ENCODE measurements at places on chromosomes 2 and 18.

DNA sequence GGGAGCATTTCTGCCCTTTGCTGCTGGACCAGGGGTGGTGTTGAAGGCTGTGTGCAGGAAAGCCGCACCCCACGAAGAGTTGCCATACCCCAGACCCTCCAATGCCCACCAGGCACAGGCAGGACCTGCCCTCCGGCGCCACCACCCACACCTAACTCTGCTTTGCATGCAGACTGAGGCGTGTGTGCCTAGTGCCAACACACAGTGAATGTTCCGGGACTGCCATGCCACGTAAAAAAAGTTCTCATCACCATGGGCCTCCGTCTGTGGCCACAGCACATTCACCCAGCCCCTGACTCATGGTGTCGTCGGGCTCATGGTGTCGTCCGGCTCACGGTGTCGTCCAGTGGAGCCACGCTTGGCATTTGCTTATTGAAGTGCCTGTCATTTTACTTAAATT is 184.9 kb upstream of the RAB6C start:
- DNase-seq = no peak

GRCh38 chr2:65878011-65878340 is 445.6 kb upstream of the SPRED2 start:
- DNase-seq = no peak

GRCh38 chr2:206700156-206700555 is 18.0 kb downstream of the DYTN start:
- DNase-seq = no peak

DNA sequence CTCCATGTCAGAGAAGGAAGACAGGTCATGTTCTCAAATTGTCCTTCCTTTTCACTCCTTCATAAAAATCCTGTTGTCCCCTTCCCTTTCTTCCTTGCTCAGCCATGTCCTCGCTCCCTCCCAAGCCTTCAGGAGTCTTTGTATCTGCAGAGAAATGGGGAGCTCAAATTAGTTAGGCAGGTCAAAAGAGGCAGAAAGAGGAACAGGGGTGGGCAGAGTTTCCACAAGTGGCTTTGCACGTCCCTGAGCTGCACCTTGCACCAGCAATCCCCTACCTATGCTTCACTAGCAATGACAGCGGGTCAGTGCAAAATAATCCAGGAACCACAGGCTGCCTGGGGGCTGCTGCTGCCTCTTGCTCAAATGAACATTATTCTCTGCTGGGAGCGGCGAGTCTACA is 152.1 kb upstream of the ITGA6 start:
- DNase-seq = no peak

- DNase-seq = no peak
These were observed 11.4 kb upstream of the STEAP3 start for GRCh38 chr2:119212139-119212800.

DNA sequence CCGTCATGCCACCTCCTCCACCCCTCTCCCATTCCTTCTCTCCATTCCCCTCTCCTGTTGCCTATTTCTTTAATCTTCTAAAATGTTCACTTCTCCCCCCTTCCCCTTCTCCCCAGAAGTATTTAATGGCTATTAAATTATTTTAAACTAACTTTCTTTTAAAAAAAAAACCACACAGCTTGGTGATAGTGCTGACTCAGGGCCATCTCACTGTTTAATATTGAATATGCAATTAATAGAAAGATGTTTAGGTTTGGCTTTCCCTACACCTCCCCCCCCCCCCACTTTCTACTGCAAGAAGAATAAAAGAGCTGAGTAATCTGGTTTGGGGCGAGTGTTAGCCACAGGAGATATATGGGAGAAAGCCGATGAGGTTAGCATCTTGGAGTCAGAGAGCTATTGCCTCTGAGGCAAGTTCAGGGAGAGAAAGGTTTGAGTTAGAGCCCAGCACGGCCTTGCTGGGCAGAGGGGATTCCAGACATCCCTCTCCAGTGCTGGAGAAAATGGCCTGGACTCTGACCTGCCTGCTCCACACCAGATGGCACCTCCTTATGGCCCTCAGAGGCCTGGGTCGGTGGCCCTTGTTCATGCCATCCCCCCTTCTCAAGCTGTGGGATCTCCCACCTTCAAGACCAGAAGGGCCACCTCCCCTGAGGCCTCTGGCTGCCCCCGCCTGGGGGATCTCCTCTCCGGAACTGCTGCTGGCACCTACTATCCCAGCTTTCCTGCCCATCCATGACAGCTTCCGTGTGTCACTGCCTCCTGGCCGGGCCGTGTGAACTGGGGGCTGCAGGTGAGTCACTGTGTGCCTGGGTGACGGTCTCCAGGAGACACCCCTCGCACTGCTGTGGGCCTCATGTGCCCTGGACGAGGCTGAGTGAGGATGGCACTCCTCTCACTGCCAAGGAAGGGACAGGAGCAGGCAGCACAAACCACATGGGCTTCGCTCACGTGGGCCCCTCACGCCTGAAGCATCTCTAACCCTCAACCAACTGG is 246.9 kb downstream of the CELF4 start:
- no peak for DNase-seq

- DNase-seq = no peak
These were observed 1031.8 kb upstream of the ZEB2 start for GRCh38 chr2:145551686-145552085.

GRCh38 chr2:185583058-185583816 is 155.4 kb upstream of the FSIP2 start:
- DNase-seq = no peak

DNA sequence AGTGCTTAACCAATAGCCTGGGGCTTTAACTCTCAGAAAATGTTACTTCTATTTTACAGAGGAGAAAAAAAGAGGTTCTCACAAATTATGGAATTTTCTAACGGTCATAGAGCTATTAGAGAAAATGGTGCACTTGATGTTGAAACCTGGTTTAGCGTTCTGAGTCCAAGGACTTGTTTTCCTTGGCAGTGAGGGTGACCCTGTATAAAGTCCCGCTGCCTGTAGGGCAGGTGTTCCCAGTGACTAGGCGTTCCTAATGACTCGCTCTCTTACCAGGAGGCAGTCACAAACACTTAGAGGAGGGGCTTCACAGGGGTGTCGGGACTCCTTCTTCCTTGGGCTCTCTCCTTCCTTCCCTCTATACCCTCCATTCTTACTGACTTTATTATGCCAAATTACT is 175.8 kb downstream of the ACTR3 start:
- no peak for DNase-seq

GRCh38 chr2:205366336-205367060 is 315.8 kb upstream of the NRP2 start:
- no peak for DNase-seq

DNA sequence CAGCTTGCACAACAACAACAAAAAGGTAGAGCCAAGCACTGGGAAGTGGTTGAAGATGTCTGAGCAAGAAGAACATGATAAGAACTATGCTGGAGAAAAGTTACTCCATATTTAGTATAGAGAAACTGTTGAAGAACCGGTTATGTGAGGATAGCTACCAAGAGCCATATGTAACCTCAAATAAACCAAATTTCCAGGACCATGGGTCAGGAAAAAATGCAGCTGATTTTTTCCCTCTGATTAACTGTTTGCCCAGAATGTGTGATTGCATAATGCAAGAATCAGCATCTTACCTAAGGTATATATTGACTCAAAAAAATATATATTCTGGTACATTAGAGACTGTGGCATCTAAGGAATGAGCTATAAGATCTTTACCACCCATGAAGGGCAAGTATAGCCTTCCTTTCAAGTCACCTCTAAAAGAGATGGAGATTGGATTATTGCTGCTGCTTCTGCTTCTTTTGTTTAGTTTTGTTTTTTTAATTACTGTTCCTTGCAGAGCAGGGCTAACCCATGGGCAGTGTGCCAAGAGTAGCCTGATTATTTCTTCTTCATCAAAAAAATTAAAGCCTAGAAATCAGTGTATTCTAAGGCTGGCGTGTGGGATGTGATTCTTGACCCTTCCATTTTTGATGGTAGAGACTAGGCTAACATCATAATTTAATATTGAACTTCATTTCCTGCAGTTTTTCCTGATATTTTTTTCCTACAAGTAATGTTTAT is 76.9 kb upstream of the MAP3K20 start:
- no peak for DNase-seq

GRCh38 chr2:151765760-151766410 is 31.6 kb upstream of the NEB start:
- DNase-seq = no peak

GRCh38 chr2:134522496-134523455 is 196.0 kb downstream of the TMEM163 start:
- no peak for DNase-seq

GRCh38 chr2:205808486-205809121 is 126.3 kb downstream of the NRP2 start:
- DNase-seq = no peak

DNA sequence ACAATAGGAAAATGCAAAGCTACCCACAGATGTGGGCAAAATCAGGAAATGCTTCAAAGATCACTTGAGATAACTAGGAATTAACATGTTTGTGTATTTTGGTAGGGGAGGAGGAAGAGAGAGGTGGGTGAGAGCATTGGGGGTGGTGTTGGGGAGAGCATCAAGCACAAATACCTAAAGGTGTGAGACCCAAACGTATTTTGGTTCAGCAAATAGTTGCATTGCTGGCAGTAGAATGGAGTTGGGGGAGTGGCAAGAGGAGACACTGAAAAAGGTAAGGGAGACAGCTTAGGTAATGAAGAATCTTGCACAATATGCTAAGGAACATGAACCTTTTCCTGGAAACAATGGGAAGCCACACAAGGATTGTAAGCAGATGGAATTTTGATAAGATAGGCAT is 1.5 kb upstream of the PELI1 start:
- no peak for DNase-seq

DNA sequence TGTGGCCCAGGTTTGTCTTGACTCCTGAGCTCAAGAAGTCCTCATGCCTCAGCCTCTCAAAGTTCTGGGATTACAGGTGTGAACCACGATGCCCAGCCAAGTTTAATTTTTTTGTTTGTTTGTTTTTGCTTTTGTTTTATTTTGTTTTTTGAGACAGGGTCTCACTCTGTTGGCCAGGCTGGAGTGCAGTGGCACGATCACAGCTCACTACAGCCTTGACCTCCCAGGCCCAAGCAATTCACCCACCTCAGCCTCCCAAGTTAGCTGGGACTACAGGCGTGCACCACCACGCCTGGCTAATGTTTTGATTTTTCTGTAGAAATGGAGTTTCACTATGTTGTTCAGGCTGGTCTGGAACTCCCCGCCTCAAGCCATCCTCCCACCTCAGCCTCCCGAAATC is 29.4 kb upstream of the RAB1A start:
- no peak for DNase-seq

GRCh38 chr2:123958011-123958410 is 67.1 kb upstream of the CNTNAP5 start:
- DNase-seq = no peak

DNA sequence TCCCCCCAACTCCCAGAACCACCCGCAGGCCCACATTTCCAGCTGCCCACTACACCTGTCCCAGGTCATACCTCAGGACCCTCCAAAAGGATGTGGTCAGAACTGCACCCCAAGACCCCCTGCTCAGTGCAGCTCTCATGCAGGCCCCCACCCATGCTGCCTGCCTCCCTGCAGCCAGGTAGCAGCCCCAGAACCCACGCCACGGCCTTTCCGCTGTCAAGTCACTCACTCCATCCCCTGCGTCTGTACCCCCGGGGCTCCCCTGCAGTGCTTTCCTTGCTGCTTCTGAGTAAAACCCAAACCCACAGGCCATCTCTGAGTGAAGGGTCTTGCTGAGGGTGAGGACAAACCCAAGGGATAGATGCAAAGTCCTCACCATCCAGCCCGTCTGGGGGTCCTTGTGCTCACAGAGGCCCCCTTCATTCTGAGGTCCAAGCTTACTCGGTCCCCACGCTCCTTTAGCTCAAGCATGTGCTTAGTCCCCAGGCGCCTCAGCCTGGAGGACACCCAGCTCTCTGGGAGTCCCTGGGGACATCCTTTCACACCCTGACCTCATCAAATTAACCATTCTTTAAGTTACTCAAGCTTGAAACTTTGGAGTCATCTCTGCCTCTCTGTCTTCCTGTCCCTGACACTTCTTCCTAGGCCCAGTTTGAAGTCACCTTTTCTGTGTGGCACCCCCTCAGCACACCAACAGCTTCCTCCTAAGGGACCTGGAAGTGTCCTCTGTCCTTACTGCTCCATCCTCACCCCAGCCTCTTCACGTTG is 130.1 kb downstream of the SMAD7 start:
- DNase-seq = no peak

GRCh38 chr2:13558368-13558767 is 841.6 kb downstream of the TRIB2 start:
- no peak for DNase-seq

- no peak for DNase-seq
These were observed 20.3 kb downstream of the ITPRID2 start for GRCh38 chr2:181911830-181912229.

DNA sequence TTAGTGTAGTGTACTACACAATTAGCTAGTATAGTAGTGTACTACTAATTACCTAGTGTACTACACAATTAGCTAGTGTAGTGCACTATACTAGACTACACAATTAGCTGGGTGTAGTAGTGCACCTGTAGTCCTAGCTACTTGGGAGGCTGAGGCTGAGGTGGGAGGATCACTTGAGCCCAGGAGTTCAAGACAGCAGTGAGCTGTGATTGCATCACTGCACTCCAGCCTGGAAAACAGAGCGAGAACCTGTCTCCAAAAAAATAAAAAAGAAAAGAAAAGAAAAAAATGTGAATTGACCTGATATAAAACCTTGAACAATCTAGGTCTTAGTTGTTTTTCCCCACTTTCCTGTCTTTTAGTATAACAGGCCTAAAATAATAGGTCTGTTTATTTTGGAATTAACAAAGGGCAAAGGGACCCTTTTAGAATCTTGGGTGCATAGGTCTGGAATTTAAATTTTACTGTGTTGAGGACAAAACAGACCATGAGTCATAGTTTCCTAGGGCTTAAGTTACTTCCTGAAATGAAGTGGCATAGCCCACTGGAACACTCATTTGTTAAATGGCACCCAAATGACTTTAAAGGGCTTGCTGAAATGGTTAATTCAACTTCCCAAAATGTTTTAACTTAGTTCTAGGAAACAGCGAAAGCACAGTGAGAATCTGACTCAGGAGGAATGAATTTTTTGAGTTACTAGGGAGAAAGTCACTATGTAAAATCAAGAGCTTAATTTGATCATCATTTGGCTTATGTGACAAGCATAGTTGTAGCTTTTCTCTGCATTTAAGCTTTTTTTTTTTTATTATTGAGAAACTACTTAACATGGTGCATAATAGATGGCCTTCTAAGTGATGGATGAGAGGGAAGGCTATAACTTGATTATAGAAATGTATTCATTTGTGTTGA is 50.7 kb upstream of the ARL5A start:
- DNase-seq = no peak

Data from CD8-positive, alpha-beta memory T cell (primary cell).